T-helper 2 cell (primary cell): ENCODE measurements at places on chromosomes 5 and 9.

DNA sequence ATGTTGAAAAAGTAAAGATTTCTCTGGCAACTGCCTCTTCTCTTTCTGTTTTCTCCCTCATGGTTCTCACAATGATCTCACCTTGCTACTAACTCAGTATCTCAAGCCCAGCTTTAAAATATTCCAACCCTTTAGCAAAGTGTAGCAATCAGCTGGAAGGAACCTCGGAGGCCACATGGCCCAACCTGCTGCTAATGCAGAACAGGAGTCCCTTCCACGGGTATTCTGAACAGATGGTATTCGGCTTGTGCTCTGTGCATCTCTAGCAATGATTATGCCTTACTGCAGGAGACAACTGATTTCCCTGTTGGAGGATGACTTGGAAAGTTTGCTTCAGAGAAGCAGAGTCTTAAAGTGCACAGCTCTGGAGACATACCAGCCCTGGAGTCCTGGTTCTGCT lies 151.8 kb upstream of the PPP1R2B start:
- no peak for DNase-seq

DNA sequence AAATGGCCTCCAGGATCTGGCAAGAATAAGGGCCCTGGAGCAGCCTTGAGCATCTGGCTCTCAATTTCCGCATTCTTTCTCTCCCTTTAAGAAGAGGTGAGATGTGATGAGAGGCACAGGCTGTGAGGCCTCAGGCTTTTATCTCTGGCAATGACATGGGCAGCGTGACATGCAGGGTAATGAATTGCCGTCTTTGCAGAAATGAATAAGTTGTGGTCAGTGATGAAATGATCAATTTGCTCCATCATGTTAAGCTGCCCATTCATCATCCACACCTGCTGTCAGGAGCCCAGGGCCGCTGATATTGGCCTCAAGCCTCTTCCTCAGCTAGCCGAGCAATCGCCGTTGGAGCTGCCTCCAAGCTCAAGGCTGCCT lies 265.3 kb downstream of the TRIM32 start:
- no peak for DNase-seq

- DNase-seq, result no peak
Observed at GRCh38 chr5:36723912-36724311, 117.5 kb downstream of the SLC1A3 start.

GRCh38 chr5:147400881-147401280 lies 109.0 kb downstream of the DPYSL3 start:
- no peak for DNase-seq

DNA sequence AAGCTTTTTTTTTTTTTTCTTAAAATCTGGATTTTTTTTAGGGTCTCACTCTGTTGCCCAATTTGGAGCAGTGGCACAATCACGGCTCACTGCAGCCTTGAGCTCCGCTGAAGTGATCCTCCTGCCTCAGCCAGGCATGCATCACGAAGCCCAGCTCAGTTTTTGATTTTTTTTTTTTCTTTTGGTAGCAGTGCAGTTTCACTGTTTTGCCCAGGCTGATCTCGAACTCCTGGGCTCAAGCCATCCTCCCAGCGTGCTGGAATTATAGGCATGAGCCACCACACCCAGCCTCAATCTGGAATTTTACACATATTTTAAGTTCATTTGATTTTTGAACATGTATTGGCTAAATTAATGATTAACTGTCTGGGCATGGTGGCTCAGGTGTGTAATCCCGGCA lies 36.3 kb downstream of the TRIO start:
- no peak for DNase-seq

DNA sequence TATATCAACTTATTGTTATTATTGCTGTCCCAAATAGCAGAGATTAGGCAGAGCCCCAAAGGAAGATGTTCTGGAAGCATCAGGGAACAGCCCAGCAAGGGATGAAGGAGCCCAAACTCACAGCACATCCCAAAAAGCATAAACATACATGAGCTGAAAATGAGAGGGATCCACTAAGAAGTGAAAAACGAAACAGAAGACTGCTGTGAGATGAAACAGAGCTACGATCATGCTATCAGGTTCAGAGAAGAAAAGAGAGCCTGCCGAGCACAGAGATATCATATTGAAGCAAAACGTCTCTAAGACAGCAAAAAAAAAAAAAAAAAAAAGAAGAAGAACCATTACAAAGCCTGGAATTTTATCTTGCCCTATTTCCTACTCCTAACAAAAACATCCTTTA lies 127.3 kb downstream of the ZNF608 start:
- no peak for DNase-seq

GRCh38 chr5:62281411-62281810 lies 24.6 kb upstream of the KIF2A start:
- no peak for DNase-seq

DNA sequence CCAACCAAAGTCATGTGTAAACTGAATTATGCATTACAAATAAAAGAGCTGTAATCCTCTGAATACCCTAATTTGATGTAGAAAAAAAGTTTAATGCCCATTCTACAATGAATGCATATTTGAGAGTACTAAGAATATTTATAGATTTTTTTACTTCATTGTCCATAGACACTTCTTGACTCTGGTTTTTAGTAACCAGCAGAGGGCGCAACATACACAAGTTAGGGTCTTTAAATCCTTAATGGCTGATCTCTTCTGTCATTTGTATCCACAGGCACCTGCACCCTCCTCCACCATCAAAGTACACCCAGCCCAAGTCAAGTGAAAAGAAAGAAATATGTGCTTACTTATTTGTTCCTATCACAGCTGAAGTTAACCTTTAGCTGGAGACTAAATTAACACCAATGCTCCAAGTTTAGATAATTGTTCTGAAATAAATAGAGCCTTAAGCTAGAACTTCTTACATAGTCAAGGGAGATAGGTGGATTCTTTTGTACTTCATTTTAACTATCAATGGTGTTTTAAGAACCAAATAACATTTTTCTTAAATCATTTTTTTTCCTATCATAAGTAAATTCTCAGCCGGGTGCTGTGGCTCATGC lies 524.2 kb upstream of the DAB2 start:
- DNase-seq, result peak; percentile 40

GRCh38 chr9:133863257-133863592 lies 125.1 kb upstream of the SARDH start:
- no peak for DNase-seq

DNA sequence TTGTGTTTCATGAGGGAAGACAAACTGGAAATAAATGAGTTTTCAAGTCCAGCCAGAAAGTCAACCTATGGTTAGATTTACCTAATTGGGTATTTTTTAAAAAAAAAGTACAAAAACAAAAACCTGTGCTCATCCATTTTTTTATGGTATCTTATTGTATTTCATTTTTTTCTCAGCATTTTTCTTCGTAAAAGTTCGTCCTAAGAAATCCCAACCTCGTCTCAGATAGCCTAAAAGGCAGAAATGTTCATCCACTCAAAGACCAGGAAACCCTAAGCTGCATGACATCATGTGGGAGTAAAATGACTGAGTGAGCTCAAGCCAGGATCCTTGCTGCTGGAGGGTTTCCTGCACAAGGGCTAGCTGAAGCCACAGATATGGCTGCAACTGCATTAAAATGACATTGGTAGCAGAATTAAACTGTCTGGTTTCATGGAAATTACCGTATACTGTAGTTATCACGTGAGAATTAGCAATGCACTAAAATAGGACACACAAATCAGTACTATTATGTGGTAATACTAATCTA lies 70.4 kb downstream of the NFIB start:
- DNase-seq, result no peak

DNA sequence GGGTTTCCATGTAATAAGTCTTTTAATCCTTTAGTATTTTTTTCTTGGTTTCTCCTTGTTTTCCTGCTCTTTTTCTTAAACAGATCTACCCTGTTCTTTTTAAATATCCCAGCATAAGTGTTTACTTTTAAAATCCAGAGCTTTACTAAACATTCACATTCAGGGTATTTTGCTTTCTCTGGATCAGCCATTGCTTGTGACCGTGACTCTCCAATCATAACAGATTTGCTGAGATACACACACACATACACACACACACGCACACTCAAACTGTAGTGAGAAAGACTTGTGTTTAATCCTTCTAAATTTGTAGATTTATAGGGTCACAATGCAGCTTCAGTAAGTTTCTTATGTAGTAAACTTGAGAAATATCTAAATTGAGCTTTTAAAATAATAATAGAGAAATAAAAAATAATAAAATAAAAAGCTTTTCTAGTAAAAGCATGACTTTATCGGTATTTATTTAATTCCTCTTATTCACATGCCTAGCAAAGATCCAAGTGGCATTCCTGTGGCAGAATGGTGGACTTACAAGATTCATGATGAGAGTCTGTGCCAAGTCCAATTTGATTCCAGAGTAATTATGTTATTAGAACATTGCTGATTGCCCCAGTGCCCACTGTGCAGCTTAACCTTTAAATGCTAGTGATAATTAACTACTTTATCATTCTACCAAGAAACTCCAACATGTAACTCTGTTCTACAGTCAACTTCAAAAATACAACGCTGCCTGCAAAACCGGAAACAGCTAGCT lies 129.0 kb downstream of the TLE4 start:
- DNase-seq, result no peak

- DNase-seq, result no peak
Observed at GRCh38 chr9:91841591-91841990, 108.4 kb downstream of the ROR2 start.

- no peak for DNase-seq
Observed at GRCh38 chr9:86944796-86945727, 2.2 kb downstream of the GAS1 start.

- DNase-seq, result no peak
Observed at GRCh38 chr5:130289132-130290088, 385.1 kb downstream of the CHSY3 start.
